ENCODE measurements at places on chromosomes 11 and 22.

DNA sequence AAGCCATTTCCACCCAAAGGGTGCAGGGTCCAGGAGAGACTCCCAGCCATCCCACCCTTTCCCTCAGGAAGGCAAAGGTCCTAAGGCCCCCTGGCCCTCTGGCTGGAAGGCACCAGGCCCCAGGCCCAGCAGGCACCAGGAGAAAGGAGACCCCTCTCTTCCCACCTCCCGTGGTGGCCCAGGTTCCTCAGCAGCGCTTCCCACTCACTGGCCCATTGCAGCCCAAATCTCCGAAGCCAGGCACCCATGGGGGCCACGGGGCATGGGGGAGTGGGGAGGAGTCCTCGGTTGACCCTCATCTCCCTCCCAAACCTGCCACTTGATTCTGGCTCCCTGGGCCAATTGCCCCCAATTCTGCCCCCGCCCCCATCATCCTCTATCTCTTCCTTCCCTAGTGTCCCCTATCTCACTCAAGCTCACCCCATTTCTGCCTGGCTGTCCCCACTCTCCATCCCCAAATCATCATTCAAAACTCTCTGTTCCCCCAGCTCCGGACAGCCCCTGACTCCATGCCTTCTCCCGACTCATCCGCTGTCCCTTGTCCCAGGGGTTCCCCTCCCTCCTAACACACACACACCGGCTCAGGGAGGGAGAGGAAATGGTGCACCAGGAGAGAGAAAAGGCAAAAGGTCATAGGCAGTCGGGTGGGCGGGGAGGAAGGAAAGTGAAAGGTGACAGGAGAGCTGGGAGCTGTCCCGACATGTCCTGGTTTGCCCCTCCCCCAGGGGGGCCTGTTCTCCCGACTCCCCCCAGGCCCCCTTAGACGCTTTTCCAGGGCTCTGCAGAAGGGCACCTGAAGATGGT lies 1.2 kb downstream of the LIF start:
- DNase-seq: no peak

- no peak for DNase-seq
These were observed 34.2 kb upstream of the NRIP3 start for GRCh38 chr11:9037963-9038362.

GRCh38 chr22:20639343-20639742 lies 131.9 kb downstream of the MED15 start:
- DNase-seq: no peak

DNA sequence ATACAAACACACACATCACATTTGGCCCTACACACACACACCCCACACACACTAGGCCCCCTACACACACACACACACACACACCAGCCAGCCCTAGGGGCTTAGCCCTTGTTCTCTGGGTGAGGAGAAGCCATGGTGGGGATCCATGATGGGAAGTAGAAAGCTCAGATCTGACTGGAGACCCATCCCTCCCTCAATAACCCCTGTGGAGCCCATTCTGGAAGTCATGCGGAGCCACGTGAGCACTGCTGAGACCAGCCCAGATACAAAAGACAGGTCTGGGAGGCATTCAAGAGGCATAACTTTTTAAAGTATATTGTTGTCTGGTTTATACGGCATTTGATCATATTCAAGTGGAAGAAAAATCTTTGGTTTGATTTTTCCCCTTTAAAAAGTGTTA lies 448.5 kb downstream of the SOX6 start:
- no peak for DNase-seq

GRCh38 chr11:113278925-113279324 lies 35.5 kb upstream of the TTC12 start:
- DNase-seq: no peak

- DNase-seq: no peak
These were observed 35.8 kb downstream of the ARHGAP1 start for GRCh38 chr11:46664612-46665011.

GRCh38 chr11:44570411-44571155 lies 5.1 kb downstream of the CD82 start:
- no peak for DNase-seq

DNA sequence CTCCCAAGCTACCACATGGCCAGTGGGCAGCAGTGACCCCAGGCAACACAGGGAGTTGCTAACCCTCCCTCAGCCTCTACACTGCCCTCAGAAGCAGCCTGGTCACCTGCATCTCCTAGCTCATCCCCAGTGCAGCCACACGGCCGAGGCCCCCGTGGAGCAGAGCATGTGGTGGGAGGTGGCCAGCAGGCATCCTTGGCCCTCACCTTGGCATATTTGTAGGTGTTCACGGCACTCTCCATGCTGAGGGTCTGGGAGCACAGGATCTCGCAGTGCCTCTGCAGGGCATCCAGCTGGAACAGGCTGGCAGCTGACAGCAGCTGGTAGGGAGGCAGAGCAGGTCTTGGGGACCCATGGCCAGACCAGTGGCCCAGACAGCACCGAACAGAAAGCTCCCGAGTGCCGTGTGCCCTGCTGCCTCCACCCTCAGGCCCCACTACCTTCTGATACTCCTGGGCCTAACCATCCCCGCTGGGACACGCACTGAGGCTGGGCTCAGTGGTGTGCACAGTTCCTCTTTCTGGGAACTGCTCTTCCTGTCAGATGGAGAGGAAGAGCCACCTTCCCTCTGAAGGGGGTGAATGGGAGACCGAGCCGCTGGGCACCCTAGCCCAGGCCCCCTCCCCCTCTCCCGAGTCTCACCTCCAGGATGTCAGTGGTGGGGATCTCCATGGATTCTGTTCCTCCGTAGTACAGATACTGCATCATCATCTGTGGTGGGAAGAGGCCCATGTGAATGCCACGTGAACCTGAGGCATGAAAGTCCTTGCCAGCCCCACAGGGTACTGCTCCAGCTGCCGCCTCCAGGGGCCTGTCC lies 48.8 kb downstream of the NAT10 start:
- no peak for DNase-seq

DNA sequence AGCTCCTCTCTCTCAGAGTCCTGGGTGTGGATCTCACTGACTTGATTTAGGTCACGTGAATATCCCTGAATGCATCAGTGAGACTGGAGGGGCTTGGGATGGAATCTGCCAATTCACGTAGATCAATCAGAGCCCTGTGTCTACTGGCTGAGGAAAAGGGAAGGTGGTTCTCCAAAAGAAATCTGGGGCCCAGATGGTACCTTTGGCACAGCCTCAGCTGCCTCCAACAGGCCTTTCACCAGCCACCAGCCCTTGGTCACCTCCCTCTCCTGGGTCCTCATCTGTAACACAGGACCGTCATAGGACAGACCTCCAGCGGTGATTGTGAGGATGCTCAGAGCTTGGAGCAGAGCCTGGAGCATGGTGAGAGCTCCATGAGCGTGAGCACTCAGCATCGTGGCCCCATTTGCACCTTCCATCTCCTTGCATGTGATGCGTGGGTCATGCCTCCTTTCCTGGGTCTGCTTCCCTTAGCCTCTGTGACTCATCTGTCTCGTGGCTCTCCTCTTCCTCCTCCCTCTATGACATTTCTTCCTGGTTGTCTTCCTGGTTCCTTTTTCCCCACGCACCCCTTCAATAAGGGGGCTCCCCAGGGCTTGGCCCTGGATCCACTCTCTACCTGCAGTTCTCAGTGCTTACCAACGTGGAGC lies 7.5 kb upstream of the MIEF1 start:
- DNase-seq: no peak

- peak; percentile 55 for DNase-seq
These were observed 67.0 kb downstream of the FANCF start for GRCh38 chr11:22558664-22559063.

GRCh38 chr22:20178075-20178914 lies 27.4 kb upstream of the CCDC188 start:
- DNase-seq: no peak

DNA sequence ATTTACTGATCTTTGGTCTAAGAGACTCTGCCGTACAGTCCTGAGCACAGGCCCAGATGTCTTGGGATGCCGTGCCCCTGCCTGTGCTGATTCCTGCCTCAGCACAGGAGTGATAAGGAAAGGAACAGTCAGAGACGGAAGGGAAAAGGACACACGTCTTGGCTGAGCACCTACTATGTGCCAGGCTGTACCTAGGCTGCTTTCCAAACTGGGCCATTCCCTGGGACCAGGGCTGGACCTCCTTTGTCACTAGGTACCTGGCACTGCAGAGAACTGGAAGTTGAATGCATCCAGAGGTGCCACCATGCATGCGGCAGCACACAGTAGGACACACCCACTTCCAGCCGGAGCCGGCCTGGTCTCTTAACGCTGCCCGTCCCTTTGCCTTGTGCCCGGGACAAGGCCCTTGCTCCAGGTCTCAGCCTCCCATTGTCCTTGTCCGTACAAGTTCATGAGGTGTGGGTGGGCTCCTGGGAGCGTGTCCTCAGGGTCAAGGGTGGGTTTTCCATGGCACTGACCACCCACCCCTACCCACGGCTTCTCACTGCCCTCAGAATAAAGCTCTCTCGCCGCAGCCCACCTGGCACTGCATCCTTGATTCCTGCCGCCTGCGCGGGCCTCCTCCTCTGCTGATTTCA lies 1.1 kb upstream of the SSTR3 start:
- no peak for DNase-seq

DNA sequence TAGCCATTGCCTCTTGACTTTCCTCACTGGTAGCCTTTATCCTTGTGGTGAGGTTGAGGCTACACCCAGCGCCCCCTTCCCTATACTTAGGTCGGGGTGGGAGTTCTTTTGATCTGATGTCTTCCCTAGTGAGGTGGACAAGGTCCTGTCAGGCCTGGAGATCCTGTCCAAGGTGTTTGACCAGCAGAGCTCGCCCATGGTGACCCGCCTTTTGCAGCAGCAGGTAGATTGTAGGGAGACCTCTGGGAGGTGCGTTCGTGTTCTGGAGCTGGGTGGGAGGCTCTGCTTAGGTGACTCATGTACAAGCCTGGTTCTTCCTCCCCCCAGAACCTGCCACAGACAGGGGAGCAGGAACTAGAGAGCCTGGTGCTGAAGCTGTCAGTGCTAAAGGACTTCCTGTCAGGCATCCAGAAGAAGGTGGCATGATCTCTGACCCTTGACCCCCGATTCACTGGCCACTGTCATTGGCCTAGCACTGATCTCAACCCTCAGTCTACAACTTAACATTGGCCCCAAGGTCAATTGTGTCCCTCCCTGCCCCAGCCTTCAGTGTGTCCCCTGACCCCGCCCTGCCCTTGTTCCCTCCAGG lies 4.9 kb downstream of the INPPL1 start:
- DNase-seq: no peak

GRCh38 chr22:22888571-22889353 lies 1.1 kb downstream of the IGLL5 start:
- no peak for DNase-seq

DNA sequence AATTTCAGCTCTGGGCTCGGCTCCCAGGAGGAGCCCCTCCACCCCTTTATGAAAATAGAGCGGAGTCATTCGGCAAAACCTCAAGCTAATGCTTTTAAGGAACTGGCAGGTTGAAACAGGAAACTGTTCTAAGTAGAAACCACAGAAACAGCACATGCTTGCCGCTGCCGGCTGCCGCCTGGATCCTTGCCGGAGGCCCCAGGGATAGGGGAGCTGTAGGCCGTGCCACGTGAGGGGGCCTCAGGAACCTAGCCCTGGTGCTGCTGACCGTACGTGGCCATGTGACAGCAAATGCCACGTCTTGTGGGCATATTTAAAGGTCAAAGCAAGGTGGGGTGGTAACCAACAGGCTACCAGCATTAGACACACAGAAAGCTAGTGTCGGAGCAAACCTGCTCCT lies 77.9 kb upstream of the TIMP3 start:
- peak; percentile 97 for DNase-seq

DNA sequence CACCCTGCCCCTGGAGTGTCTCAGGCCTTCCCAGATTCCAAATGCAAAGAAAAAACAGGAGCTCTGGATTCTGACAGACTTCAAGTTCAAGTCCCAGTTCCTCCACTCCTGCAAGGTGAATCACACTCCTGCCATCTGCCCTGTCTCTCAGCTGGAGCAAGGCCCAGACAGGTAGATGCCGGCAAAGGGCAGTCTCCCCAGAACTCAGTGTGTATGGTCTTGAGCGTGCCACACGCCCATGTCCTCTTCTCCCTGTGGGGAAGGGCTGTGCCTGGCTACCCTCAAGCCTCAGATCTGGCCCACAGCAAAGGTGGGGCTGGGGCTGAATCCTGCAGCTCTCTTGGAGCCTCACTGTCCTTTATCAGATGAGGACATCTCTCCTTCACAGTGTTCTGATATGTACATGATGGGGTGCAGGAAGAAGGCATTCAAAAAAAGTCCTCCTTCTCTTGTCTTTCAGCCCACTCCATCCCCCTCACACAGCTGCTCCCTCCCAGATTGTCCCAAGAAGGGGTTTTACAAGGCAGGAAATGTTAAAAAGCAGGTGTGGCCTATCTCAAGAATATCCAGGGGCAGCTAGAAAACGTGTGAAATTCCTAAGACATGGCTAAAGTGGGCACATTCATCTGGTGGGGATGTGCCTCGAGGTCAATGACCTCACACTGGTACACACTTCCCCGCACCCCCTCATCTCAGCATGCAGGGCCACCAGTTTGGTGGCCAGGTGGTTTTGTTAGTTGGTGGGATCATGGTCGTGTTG lies 27.7 kb upstream of the ARFGAP3 start:
- DNase-seq: no peak
